ENCODE measurements at places on chromosomes 3 and 15. TPM values are rescaled to one million over a fixed set of nuclear protein-coding genes. Genes with fewer than 3 reads are reported as not detected.

SCG5 gene
- polyA plus RNA-seq = 1.9 TPM

TMEM44 gene
- 17.7 TPM for polyA plus RNA-seq

ANKUB1 gene
- polyA plus RNA-seq = not detected

TJP1 gene
- 19.5 TPM for polyA plus RNA-seq

CYP1A2 gene
- not detected for polyA plus RNA-seq

NME9 gene
- not detected for polyA plus RNA-seq

All from small intestine (tissue), 16 donors.